ENCODE measurements at places on chromosomes 12 and 14.
A peak's percentile ranks its signal among the peaks of the same experiment; 100 is the strongest.

DNA sequence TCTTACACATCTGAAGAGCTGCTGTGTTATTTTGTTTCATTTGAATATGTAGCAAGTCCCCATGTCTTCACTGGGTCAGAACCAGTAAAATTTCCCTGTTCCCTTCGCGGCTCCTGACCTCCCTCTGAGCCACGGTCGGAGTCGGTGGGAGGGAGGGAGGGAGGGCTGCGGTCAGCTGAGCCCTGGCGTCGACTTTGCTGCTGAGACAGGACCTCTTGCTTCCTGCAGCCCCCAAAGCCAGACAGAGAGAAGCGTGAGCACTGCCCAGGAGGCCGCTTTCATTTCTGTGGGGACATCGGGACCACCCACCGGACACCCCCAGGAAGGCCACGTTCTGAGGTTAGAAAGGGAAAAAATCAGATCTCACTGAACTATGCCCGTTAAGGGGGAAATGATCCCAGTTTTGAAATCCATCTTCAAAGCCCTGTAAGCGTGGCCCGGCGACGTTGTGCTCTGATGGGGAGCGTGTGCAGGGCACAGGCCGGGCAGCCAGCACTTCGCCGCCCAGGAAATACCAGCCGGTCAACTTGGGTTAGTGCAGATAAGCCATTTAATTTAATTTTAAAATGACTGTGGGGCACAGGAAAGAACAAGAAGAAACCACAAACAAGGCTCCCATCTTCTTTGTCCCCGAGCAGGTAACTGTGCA is 42.1 kb downstream of the NOC4L start:
- H3K4me3 ChIP-seq = no peak overlapping the region
- peaks cover 8% of the 10 kb centered on the region for H3K27me3 ChIP-seq
- no peak overlapping the region for H3K27ac ChIP-seq
- H3K4me1 ChIP-seq = peaks cover 3% of the 10 kb centered on the region
- no peak for DNase-seq

DNA sequence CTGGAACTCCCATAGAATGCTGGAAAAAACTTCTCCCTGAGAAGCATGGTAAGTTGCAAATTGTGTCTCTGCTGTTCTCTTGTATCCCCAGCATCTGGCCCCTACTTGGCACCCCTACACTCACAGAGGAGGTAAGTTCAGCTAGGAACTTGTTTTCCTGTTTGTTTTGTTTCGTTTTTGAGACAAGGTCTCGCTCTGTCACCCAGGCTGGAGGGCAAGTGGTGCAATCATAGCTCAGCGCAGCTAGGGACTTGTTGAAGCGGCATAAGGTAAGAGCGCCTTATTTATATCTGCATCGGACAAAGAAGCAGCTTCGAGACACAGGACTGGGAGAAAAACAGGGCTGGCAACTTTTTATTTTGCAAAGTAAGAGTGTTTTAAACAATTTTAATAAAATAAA is 18.5 kb upstream of the ANO2 start:
- no peaks in the 10 kb centered on the region for H3K36me3 ChIP-seq
- H3K27ac ChIP-seq = no peak overlapping the region
- H3K4me1 ChIP-seq = no peaks in the 10 kb centered on the region
- H3K27me3 ChIP-seq = no peaks in the 10 kb centered on the region
- DNase-seq = no peak
- no peak overlapping the region for H3K4me3 ChIP-seq

GRCh38 chr12:45224311-45224710 is 8.4 kb downstream of the ANO6 start:
- DNase-seq = no peak
- no peak overlapping the region for H3K27ac ChIP-seq
- H3K27me3 ChIP-seq = no peaks in the 10 kb centered on the region
- peaks cover 4% of the 10 kb centered on the region for H3K36me3 ChIP-seq
- peaks cover 39% of the 10 kb centered on the region for H3K4me1 ChIP-seq

DNA sequence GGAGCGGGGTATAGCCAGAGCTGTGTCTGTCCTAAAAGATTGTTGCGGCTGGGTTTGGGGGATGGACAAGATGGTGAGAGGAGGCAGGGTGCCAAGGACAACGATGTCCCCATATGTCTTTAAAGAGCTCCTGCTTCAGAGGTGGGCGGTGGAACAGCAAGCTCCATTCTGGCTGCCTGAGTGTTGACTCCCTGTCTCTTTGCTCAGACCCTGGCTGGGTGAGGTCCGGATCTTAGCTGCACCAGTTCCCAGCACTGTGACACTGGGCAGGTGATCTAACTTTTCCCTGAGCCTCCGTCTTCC is 8.3 kb upstream of the WSCD2 start:
- no peak for DNase-seq
- no peaks in the 10 kb centered on the region for H3K27me3 ChIP-seq
- H3K4me3 ChIP-seq = no peak overlapping the region

DNA sequence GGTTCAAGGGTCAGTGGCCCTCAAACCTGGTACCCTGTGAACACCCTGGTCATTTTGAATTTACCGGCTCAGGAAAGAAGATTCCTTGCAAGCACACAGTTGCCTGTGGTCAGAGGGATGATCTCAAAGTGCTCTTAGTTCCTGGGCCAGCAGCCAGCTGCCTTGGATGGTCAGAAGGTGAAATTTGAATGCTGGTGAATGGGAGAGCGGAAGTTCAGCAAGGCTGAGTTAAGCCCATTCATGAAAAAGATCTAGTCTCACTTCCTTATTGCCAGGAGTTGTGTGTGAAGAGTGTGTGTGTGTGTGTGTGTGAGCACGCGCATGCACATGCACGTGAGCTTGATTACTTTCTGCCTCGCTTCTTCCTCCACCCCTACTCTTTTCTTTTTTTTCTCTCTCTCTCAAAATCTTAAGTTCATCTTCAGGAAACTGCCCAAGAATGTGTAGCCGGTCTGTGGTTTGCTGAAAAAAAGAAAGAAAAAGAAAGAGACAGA is 155.5 kb upstream of the CCND2 start:
- no peaks in the 10 kb centered on the region for H3K27me3 ChIP-seq
- no peak for DNase-seq

- H3K27ac ChIP-seq = no peak overlapping the region
- DNase-seq = no peak
- no peaks in the 10 kb centered on the region for H3K36me3 ChIP-seq
- no peaks in the 10 kb centered on the region for H3K27me3 ChIP-seq
These were observed 678.2 kb downstream of the NRXN3 start for GRCh38 chr14:78848234-78848820.

DNA sequence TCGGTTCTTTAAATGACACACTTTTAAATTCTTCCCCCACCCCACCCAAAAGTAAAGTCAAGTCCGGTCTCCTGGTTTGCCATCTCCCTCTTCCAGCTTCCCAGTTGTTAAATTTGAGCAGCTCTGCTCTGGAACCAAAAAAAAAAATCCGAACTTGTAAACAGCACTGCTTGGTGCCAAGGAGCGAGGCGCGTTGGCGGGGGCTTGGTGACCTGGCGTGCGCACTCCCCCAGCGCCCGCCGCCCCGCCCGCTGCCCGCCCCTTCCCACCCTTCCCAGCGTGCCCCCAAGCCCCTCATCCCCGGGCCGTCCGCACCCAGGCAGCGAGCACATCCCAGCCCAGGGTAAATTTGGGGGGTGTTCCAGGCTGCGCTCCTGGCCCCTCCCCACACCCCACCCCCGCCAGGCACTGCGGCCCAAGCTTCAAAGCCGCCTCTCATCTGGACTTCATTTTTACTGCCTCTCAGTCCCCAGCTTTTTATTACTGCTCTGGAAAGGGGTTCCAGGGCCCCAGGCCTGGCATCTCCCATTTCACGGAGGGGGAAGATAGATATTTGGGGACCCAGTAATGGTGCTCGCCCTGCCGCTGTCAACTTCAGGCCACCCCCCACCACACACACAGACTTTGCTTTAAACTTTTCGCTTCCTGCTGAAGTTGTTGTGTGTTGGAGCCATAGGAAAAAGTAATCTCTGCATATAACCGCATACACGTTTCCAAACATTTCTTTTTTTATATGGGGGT is 11.7 kb upstream of the ITGB7 start:
- peak overlapping the region; percentile 70 for H3K27ac ChIP-seq
- H3K4me3 ChIP-seq = peak overlapping the region; percentile 99
- DNase-seq = no peak
- H3K27me3 ChIP-seq = no peaks in the 10 kb centered on the region
- peaks cover 58% of the 10 kb centered on the region for H3K4me1 ChIP-seq

GRCh38 chr14:49892301-49892635 is 614 bp upstream of the ARF6 start:
- H3K27me3 ChIP-seq = no peaks in the 10 kb centered on the region
- H3K27ac ChIP-seq = peak overlapping the region; percentile 81
- DNase-seq = no peak
- H3K4me1 ChIP-seq = peaks cover 9% of the 10 kb centered on the region
- peak overlapping the region; percentile 97 for H3K4me3 ChIP-seq

DNA sequence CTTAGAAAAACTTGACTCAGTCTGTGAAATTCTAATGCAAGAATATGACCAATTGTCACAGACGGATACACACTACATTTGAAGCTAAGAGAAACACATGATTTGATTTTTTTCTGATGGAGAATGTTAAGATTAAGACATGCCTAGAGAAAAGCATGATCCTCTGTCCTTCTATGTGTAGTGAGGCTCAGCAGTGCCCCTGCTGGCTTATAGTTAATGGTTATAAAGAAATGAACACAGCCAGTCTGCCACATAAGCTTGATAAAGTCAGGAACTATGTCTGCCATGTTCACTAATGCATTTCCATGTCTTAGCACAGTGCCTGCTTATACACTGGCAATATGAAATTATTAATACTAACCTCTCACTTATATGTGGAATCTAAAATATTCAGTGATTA is 168.1 kb upstream of the DAAM1 start:
- no peak for DNase-seq
- no peaks in the 10 kb centered on the region for H3K36me3 ChIP-seq
- no peak overlapping the region for H3K27ac ChIP-seq
- no peak overlapping the region for H3K4me3 ChIP-seq

DNA sequence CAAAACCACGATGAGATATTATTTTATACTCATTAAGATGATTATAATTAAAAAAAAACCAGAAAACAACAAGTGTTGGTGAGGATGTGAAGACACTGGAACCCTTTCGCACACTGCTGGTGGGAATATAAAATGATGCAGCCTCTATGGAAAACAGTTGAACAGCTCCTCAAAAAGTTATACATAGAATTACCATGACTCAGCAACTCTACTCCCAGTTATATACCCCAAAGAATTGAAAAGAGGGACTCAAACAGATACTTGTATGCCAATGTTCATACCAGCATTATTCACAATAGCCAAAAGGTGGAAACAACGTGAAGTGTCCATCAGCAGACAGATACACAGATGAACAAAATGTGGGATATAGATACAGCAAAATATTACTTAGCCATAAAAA is 53.1 kb downstream of the TAOK3 start:
- no peak for DNase-seq
- H3K27ac ChIP-seq = no peak overlapping the region
- H3K4me1 ChIP-seq = peaks cover 9% of the 10 kb centered on the region
- no peaks in the 10 kb centered on the region for H3K27me3 ChIP-seq
- no peaks in the 10 kb centered on the region for H3K36me3 ChIP-seq
- no peak overlapping the region for H3K4me3 ChIP-seq

DNA sequence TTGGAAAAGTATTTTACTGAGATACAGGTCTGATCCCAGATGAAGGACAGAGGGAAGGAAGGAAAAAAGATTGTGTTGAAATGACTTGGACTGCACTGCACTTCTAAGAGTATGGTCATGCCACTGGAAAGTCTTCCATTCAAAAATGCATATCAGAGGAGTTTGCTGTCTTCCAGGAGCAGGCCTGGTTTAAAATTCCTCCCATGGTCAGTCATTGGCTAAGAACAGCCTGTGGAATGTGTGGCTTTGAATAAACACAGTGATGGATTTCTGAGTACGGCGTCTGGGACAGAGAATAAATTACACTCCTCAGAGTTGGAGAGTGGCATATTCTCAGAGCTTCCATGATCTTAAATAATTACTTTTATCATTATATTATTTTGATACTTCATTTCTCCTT is 245.8 kb upstream of the PDZRN4 start:
- no peak overlapping the region for H3K27ac ChIP-seq
- H3K36me3 ChIP-seq = no peaks in the 10 kb centered on the region
- H3K4me1 ChIP-seq = no peaks in the 10 kb centered on the region
- DNase-seq = no peak
- H3K4me3 ChIP-seq = no peak overlapping the region

- H3K27ac ChIP-seq = peak overlapping the region; percentile 87
- H3K36me3 ChIP-seq = peaks cover 15% of the 10 kb centered on the region
- peaks cover 83% of the 10 kb centered on the region for H3K4me1 ChIP-seq
- DNase-seq = no peak
These were observed 107.1 kb downstream of the GPR135 start for GRCh38 chr14:59358102-59358501.

GRCh38 chr12:2682296-2683251 is 112.2 kb upstream of the FKBP4 start:
- no peak overlapping the region for H3K27ac ChIP-seq
- H3K27me3 ChIP-seq = no peaks in the 10 kb centered on the region
- H3K36me3 ChIP-seq = no peaks in the 10 kb centered on the region
- H3K4me1 ChIP-seq = no peaks in the 10 kb centered on the region
- DNase-seq = no peak
- H3K4me3 ChIP-seq = no peak overlapping the region

GRCh38 chr12:102957339-102958050 is at the start of gene ASCL1:
Gene ASCL1, plus strand, starts transcription at chr12:102957674. Its CDS starts 571 bp downstream, at chr12:102958245.
- no peak for DNase-seq
- no peaks in the 10 kb centered on the region for H3K36me3 ChIP-seq
- peaks cover 3% of the 10 kb centered on the region for H3K4me1 ChIP-seq
- peak within 1 kb of the TSS; percentile 61 for H3K4me3 ChIP-seq
- H3K27ac ChIP-seq = no peak within 1 kb of the TSS
- H3K27me3 ChIP-seq = peaks cover 89% of the 10 kb centered on the region

DNA sequence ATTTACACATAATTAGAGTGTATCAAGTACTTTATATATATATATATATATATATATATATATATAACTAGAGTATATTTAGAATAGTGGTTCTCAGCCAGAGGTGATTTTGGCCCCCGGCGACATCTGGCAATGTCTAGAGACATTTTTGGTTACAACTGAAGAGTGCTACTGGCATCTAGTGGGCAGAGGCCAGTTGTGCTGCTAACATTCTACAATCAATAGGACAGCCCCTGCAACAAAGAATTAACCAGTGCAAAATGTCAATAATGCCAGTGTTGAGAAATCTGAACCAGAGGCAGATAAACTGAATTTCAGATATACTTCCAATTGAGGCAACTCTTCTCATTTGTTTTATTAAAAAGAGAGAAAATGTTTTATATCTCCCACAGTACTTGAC is 8.9 kb downstream of the GTF2A1 start:
- no peaks in the 10 kb centered on the region for H3K4me1 ChIP-seq
- H3K27ac ChIP-seq = no peak overlapping the region
- no peaks in the 10 kb centered on the region for H3K27me3 ChIP-seq
- H3K36me3 ChIP-seq = peaks cover 10% of the 10 kb centered on the region

GRCh38 chr12:10220398-10221077 is 7.9 kb downstream of the GABARAPL1 start:
- DNase-seq = no peak
- peaks cover 7% of the 10 kb centered on the region for H3K36me3 ChIP-seq
- no peaks in the 10 kb centered on the region for H3K4me1 ChIP-seq
- H3K27ac ChIP-seq = no peak overlapping the region
- H3K4me3 ChIP-seq = no peak overlapping the region
